ENCODE measurements at places on chromosomes 13 and 19.

- no peak for DNase-seq
Measured at GRCh38 chr13:31184981-31185645, 14.7 kb upstream of the B3GLCT start.

- no peak for DNase-seq
Measured at GRCh38 chr13:114100446-114101357, 31.7 kb downstream of the RASA3 start.

DNA sequence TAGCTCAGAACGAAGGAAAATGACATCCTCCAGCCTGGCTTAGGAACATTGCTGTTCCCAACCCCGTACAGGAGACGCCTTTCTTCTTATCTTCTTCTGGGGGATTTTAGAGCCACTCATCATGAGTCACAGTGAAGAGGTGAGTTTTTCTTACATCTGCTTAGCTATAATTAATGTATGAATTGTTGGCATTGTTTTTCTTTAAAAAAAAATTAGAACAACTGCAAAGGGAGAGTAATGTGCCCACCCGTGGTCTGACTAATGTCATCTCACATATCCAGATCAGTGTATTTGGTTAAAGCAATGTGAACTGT, 310.6 kb upstream of the TSHZ3 start:
- no peak for DNase-seq

DNA sequence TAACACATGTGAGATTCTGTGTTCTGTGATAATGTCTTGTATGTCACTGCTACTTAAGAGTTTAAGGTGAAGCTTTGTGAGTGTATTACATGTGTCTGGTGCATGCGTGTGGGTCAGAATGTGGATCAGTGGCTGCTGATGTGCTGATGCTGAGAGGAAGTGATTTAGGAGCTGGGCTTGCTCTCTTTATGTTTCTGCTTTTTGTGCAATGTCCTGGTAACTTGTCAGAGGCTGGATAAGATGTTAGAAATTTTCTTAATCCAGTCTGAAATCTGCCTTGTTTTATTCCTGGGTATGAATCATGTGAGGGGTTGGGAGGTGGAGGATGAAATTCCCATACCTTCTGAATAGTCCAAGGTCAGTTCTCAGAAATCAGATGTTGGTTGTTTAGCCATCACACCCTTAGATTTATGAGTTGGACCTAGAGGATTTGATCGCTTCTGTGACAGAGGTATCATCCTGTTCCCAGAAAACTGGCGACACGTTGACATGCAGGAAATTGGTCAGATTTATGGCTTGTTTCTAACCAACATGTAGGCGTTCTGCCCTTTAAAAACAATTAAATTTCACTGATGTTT, 24.5 kb upstream of the CXCL17 start:
- peak; percentile 46 for DNase-seq

DNA sequence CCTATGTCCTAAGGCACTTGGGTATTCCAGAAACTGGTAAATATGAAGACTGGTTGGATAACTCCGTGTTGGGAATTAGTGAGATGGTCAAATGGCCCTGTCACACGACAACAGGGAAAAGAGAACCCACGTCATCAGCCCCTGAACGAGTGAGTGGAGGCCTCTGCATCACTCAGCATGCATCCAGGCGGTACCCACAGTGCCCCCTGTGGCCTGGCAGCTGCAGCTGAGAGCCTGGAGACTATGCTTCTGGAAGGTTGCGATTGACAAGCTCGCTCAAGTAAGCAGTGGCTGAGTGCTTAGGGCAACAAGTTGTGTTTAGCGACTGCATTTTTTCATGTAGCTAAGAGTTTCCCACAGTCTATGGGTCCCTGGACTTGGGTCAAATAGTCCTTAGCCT, 55.9 kb downstream of the COL4A2 start:
- no peak for DNase-seq

- DNase-seq = peak; percentile 79
Measured at GRCh38 chr13:102724923-102725322, 30.1 kb upstream of the METTL21C start.

- DNase-seq = no peak
Measured at GRCh38 chr19:10473192-10473591, 30.0 kb downstream of the KEAP1 start.

- DNase-seq = no peak
Measured at GRCh38 chr13:87123987-87124784, 547.0 kb upstream of the SLITRK5 start.

- no peak for DNase-seq
Measured at GRCh38 chr19:44623080-44623479, 9.7 kb downstream of the IGSF23 start.

DNA sequence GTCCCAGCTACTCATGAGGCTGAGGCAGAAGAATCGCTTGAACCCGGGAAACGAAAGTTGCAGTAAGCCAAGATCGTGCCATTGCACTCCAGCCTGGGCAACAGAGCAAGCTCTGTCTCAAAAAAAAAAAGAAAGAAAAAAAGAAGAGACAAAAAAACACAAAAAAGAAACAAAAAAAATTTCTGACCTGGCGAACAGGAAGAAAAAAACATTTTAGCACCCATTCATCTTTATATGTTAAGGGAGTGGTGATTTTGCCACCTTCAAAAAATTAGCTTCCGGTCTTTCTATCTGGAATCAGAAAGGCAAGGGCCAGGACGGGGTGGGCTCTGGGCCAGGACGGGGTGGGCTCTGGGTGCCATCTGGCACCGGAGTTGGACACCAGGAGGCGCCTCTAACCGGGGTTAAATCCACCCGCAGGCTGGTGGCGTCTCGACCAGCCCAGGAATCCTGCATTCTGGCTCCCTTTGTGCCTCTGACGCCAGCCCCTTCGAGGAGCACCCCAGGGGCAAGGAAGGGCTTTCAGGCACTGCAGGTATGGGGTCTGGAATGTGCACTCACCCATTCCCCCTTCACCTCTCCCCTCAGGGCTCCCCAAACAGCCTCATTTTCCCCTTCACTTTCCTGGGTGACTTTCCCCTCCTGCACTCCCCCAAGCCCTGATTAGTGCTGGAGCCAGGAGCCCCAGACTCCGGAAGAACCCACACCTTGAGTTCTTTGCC, 10.4 kb upstream of the ZSWIM4 start:
- peak; percentile 61 for DNase-seq

- no peak for DNase-seq
Measured at GRCh38 chr13:24619282-24619681, 60.9 kb upstream of the ATP12A start.

DNA sequence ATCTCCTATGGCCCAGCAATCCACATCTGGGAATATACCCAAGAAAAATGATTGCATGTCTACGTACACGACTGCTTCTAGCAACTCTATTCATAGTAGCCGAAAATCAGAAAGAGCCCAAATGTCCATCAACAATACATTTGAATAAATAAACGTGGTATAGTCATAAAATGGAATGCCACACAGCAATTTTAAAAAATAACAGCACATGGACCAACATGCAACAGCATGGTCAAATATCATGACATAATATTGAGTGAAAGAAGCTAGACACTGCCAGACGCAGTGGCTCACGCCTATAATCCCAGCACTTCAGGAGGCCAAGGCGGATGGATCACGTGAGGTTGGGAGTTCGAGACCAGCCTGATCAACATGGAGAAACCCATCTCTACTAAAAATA, 16.3 kb downstream of the TEX101 start:
- DNase-seq = no peak

DNA sequence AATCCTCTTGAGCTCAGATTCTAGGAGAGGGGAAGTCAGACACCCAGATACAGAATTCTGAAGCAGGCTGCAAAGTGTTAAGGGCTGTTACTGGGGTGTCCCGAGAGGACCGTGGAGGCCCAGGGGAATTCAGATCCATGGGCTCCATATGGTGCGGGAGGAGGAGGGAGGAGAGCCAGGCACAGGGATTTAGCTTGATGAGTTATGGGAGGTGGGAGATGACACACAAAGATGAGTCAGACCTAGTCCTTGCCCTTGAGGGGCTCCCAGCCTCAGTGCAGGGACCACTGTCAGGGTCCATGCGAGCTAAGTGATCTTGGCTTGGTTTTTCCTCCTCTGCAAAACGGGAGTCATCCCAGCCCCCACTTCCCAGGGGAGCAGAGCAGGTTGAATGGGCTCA, 14.4 kb upstream of the GIPR start:
- no peak for DNase-seq

DNA sequence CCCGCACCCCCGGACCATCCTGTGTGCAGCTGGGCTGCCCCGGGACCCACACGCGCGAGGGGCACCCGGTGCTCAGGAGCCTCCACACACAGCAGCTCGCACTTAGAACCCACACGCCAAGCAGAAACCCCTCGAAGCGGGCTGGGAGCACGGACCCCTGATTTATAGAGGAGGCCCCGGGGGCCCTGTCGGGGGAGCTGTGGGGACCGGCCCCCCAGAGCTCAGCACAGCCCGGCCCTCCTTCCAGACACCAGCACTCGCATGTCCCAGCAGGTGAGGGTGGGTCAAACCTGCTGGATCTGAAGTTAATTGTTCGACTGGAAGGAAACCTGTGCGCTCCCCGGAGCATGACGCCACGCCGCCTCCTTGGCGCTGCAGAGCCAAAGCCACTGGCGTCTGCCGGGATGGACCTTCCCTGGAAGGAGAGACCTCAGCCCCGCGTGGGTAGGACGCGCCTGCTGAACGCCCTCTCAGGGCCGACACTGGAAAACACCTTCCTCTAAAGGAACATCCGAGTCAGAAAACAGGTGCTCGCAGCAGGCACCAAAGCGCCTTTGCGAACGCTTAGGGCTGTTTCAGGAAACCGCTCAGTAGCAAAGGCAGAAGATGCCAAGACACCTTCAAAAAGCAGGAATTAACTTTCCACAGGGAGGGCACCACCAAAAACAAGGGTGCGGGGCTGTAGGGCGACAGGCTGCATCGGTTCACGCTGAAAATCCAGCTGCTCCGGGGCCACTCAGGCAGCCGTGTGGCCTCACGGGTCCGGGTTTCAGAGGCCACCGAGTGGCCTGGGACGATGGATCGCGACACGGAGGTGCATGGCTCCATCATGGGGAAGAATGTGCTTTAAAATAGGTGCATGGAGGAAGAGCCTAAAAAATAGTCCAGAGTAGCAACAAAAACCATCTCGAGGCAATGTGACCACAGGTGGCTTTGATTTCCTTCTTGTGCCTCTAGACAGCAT, 37.8 kb upstream of the GRTP1 start:
- no peak for DNase-seq
